ENCODE measurements at places on chromosomes 2 and 18.

DNA sequence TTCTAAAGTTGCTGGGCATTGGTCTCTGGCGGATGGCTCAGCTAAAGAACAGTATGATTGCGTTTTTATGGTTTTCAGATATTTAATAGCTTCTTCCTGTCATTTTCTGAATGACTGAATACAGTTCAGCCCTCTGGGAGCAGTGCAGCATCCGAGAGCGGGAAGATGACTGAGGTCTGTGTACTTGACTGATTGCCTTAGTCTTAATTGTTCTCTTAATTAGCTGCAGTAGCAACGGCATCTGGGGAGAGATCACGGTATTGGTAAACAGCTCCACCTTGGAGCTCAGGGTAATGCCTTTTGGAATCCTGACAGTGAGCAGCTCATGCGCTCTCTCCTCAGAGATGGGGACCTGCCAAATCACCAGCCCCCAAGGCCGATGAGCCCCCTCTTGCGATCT lies 481.4 kb upstream of the SPRED2 start:
- DNase-seq: no peak

DNA sequence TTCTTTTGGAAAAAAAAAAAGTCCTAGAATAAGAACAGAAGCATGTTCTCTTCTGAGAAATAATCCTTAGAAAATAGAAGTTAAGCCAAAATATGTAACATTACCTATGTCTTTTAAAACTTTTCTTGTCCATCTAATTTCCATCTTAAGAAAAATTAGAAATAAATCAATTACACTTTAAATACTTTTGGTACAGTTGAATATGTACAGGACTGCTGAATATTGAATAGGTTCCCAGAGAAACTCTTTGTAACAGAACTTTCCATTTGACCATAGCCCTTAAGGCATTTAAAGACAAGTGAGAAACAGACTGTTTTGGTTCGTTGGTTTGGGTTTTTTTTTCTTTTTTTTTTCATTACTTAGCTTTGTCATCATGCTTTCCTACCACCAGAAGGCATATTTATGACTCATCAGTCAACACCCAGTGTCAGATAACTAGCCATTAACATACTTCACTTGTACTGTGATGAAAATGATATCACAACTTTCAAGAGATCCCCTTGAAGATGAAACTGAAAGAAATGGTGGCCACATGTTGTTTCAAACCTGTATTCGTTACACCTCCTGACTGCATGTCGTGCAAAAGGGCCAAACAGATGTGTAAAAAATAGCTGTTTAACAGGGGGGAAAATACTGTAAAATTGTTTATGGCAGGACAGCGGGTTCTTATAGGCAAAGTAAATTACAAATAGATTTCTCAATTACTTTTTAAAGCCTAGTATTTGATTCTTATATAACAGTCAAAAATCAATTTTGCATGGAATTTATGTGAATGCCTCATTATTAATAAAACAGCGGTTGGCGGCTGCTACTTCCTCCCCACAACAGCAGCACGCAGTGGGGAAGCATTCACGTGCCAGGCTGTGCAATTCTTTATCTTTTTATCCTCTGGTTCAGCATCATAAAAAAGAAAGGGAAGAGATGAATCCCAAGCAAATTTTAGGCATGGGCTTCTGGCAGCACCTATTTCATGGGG lies 280.7 kb upstream of the HNRNPA3 start:
- DNase-seq: peak; percentile 37

- DNase-seq: no peak
Measured at GRCh38 chr2:68737711-68738110, 3.1 kb downstream of the ARHGAP25 start.

GRCh38 chr2:175567435-175568061 lies 386.0 kb upstream of the ATP5MC3 start:
- no peak for DNase-seq

GRCh38 chr18:42640160-42640559 lies 475.3 kb downstream of the RIT2 start:
- DNase-seq: no peak

DNA sequence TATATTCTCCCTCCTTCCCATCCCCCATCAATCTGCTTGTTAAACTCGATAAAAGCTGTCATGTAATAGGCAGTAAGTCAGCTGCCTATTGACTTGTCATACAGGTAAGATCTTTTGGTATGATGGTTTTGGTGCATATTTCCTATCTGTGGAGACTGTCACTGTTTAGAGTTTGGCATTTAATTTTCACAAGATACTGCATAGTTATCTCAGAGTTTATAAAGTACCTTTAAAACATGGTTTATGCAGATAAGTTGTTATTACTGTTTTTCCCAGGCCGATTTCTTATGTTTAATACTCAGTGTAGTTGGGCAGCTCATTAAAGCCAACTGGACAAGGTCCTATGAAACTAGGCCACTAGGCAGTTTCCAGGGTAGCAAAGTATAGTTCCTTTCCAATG lies 222.1 kb downstream of the GALNT13 start:
- DNase-seq: no peak

DNA sequence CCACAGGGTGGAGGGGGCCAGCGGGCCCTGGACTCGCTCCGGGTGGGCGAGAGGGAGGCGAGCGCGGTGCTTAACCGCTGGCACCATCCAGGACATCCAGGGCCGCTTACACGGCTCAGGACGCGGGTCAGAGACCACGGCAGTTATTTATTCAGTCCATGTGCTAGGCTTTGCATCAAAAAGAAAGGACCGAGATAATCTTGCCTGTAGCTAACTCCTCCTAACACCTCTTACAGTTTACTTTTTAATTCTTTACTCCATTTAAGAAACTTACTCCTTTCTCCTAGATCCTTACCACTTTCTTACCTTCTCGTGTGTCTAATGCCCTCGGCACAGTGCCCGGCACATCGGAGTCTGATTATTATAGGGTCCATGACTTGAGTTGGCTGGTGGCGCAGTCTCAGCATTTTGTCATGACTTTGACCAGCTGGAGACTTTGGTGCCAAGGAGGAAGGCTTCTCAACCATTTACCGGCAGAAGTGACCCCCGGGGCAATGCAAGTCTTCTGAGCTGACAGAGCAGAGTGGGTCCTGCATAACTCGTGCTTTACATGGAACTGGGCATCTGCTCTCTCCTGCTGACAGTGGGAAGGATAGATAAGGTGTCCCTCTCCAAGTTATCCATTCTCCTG lies 503 bp downstream of the ANXA4 start:
- DNase-seq: peak; percentile 44

DNA sequence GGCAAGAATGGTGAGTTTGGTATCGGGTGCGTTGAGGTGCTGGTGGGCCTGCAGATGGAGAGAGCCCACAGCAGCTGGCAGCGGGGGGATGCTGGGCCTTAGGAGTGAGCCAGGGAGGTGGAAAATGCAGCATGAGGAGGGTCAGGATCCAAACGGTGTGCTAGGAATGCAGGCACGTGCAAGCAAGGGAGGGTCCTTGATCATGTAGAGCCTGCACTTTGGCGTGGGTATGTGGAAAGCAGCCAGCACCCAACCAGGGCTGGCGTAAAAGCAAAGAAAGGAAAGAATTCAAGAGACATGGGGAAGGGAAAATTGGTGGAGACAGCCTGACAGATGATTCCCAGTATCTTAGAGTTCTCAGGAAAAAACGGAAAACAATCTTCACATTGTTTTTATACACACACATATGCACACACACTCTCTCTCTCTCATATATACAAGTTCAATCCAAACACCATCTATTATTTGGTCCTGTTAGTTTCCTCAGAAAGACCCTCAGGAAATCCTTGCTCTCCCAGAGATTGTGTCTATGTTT lies 46.3 kb downstream of the LTBP1 start:
- DNase-seq: peak; percentile 5

GRCh38 chr2:143463719-143464118 lies 334.5 kb downstream of the ARHGAP15 start:
- DNase-seq: no peak

DNA sequence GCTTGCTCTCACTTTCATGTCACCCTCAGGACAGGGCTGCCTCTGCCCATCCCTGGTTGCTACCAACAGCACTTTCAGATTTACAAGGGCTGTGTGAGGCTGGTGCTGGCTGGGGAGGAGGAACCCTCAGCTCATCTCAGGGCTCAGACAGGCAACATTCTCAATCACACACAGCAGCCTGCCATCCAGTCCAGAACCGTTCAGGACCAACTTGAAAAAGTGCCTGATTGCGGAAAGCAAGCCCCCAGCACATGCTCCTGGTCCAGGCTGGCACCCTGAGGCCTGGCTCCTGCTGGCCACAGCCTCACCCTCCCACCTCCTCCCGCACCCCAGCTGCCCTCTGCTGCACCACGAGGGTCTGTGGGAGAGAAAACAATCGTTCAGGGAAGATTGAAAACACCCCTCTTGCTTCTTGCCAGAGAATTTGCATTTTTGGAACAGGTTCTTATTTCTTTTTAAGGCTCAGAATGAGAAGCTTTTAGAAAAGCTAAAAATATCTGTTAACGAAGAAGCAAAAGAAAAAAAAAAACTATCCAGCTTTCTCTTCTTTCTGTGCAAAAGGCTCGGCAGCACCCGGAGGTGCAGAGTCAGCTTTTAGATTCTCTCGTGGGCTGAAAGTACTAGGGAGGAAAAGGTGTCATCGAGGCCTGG lies 403.8 kb upstream of the ID2 start:
- DNase-seq: no peak

DNA sequence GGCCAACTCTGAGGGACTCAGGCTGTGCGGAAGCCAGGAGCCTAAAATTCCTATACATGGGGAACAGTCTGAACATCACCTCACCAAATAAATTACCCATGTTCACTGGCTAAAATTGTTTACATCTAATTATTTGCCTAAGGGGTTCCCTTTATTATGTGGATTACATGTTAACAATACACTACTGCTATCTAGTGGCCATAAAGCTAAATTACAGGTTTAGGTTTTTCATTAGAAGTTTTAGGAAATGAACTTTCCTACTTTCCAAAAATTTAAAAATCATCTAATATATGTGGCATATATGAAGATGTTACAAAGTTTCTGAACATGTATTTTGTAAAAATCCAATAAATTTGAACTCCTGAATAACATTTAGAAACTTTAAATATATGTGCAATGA lies 40.3 kb downstream of the PLA2R1 start:
- DNase-seq: no peak

GRCh38 chr2:211845338-211846035 lies 693.1 kb downstream of the ERBB4 start:
- DNase-seq: no peak

DNA sequence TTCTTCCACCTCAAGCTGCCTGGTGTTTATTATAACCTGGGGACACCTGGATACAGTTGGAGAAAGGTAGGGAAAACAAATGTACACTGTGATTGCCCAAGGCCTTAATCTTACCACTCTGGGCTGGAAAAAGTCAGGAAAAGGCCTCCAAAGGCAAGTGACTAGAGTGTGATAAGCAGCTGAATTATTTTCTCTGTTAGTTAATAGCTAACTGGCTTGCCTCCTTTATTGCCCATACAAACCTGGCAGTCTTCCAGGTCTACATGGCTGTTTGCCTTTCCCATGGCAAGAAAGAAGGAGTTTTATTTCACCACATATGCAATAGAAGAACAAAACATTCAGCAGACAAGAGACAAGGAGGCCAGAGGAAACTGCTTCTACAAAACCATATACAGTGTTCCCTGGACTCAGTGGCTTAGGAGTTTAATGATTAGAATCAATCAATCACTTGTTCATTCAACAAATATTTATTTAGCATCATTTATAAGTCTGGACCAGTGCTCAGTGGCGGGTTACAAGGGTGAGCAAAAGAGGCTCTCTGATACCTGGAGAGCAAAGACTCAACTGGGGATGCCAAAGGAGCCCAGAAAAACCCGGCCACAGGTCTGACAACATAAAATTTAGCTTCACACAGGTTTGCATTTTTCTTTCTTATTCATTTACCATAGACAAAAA lies 27.5 kb upstream of the SUCLG1 start:
- no peak for DNase-seq

DNA sequence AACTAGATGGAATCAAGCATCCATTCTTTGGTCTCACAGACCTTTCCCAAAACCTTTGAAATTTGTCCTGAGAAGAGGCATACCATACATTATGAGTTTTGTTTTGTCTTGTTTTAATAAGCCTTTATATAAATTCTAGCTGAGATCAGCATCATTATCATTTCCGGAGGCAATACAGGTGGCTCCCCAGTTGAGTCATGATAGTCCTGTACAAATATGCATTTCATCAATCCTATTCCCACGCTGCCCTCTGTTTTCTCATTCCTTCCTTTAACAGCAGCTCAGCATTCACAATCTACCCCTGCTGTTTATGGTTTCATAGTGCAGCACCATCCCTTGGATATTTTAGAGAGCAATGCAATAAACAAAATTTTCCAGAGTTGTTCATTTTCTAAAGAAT lies 216.7 kb downstream of the TXNL1 start:
- DNase-seq: no peak

GRCh38 chr2:199738727-199739412 lies 112.1 kb downstream of the FTCDNL1 start:
- no peak for DNase-seq

- no peak for DNase-seq
Measured at GRCh38 chr2:95377216-95378123, 25.0 kb upstream of the FAHD2A start.

GRCh38 chr2:73855526-73855925 lies 26.8 kb downstream of the STAMBP start:
- no peak for DNase-seq

- no peak for DNase-seq
Measured at GRCh38 chr2:42040643-42041278, 7.1 kb upstream of the PKDCC start.

DNA sequence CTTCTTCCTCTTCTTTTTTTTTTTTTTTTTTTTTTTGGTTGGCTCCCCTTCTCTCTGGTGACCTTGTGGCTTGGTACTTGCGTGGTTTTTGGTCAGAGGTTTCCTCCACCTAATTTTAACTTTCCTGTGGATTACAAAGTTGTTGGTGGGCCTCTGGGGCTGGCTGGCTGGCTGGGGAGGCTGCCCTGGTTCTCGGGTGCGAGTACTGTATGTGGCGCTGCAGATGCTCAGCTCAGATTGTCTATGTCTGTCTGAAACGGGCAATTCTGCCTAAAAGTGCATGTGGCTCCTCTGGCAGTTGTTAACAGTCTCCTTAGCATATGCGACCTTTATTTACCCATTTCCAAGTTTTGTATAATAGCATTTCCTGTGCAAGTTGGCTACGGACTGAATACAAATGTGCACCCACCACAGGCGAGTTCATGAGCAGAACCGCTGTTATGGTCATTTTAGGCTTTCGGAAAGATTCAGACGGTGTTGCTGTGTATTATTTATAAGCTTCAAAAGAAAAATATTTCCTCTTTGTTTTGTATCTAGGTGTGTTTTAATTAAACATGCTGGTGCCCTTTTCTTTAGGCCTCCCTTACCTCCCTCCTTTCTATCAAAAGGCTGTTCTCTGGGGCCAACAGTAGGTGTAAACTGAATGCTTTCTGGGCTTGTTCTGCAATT lies 4.4 kb downstream of the TBR1 start:
- DNase-seq: no peak

DNA sequence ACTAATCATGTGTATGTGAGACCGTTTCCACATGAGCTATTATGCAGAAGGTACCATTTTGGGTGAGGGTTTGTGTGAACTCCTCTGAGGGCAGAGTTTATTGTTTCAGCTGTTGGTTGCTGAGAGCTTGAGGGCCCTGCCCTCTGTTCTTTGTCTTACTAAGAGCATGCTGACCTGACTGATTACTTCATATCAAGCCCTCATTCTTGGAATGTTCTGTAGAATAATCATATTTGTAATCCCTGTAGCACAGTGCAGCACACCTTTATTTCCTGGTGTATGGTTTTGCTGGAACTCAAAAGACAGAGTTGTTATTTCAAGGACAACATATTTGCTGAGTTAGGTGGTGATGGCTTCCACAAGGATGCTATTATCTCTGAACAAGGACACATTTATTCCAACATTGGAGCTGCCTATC lies 118.5 kb downstream of the GALNT3 start:
- DNase-seq: no peak

- DNase-seq: no peak
Measured at GRCh38 chr2:196617430-196617829, 22.1 kb upstream of the CCDC150 start.

Data from dermis blood vessel endothelial cell (primary cell).